ENCODE measurements at places on chromosomes 11 and 22.

GRCh38 chr11:70807195-70807543, 408.8 kb downstream of the CTTN start:
- DNase-seq, result no peak

DNA sequence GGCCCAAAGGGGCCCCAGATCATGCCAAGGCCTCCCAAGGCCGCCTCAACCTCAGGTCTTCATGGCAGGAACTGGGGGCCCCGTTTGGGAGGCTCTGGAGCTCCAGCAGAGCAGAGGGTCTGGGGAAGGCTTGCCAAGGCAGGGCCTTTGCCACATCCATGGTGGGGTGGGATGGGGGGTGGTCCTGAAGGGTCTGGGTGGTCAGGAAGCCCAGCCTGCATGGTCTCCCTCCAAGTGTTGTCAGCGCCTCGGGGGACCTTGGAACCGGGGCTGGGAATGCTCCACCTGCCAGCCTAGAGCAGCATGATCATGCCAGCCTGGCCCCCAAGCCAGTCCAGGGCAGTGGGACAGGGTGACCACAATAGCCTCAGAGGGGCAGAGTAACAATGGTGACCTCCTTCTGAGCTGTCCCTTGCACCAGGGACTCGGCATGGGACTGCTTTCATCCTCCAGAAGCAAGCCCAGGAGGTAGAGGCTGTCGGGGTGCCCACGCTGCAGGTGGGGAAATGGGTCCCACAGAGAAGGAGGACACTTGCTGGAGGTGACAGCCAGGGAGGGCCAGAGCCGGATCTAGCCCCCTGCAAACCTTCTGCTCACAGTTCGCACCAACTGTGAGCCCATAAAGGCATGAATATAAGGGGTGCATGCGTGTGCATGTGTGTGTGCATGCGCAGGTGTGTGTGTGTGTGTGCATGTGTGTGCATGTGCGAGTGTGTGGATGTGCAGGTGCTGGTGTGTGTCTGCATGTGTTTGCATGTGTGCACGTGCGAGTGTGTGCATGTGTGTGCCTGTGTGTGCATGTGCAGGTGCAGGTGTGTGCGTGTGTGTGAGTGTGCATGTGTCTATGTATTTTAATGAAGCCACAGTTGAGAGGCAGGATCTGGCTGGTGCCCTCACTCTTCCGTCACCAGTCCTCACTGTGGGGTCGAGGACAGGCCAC, 63.8 kb downstream of the MYEOV start:
- DNase-seq, result no peak

DNA sequence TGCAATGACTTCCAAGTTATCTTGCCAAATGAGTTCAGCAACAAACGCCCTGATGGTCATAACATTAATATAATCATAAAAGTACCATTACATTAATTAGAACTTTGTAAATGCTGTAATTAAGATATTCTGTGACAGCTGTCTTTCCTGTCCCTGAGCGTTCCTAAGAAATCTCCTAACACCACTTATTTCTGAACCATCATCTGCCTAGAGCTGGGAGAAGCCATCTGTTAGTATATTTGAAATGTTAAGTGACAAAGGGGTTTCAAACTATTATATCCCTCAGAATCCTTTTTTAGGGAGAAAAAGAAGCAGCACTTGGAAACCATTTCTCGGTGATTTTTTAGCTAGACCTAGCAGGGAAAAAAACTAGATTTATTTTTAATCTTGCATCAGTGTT, 657.5 kb downstream of the FAM181B start:
- no peak for DNase-seq

GRCh38 chr11:30895046-30895445, 308.9 kb upstream of the MPPED2 start:
- no peak for DNase-seq

- no peak for DNase-seq
Measured at GRCh38 chr11:35267504-35267903, 128.5 kb downstream of the CD44 start.

DNA sequence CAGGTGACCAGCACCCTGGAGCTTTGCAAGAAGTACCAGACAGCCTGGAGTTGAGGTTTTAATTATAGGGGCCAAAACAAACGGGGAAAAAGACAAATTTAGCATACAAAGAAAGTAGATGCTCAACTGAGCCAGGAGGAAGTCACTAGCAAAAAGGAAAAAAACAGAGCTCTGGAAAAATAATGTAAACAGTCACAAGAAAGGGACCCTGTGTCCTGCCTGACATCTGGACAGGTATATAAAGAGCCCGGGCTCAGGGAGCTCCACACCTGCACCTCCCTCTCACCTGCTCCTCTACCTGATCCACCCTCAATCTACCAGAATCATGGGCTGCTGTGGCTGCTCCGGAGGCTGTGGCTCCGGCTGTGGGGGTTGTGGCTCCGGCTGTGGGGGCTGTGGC, at the start of gene KRTAP5-10:
TSS of gene KRTAP5-10 (plus strand) at position 301 of the 400 bp plus-strand sequence. CDS start at position 326, 25 bp downstream.
- no peak for DNase-seq

DNA sequence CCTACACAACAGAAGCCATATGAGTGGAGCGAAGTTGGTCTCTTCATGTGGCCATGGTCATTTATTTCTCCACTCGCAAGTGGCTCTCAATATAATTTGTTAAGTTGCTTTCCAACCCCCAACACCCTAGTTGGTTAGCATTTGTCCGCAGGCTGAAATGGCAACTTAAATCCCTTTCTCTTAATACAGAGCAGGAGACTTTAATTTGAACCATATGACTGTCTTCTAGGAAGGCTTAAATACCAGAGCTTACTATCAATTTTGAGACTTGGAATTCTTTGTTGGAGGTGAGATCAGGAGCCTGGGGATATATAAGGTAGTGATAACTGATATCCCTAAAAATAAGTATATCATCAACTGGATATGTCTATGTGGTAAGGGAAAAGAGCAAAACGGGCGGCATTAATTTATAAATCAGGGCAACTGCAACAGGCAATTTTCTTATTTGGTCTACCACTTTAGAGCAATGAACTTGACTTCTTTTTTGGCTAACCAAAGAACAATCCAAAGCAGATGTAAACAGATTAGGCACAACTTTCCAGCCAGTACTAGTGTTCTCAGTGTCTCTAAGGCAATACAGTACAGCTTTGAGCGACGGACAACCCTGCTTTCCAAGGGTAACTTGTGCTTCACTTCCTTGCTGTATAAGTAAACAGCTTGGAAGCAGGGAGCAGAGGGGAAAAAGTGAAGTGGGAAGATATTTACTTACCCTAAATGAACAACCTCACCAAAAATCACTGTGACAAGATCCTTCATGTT, 74.7 kb upstream of the APOA1 start:
- no peak for DNase-seq

GRCh38 chr11:68825571-68825970, 16.1 kb downstream of the CPT1A start:
- no peak for DNase-seq

GRCh38 chr22:29011240-29012100, 50.2 kb downstream of the C22orf31 start:
- DNase-seq, result no peak
